MG63 (cell line): ENCODE measurements at places on chromosomes 5 and 9. TPM values are rescaled to one million over a fixed set of nuclear protein-coding genes. Genes with fewer than 3 reads are reported as not detected.
A peak's percentile ranks its signal among the peaks of the same experiment; 100 is the strongest.

DNA sequence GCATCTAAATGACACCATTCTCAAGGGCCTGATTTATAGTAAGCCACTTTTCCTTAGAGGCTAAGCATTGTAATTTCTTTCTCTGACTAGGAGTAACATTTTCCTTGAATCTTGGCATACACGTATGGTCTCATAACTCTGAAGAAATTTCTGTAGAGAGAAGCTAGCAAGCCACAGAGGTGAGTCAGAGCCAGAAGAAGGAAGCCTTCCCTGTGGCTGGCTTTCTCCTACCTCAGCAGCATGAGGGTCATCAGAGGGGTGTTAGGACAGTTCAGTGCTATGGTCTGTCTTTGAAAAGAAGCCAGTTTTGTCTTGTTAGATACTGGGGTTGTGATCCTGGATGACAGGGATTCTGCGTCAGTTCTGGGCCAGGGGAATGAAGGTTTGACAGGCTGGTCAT, 3.2 kb downstream of the SNX30 start:
- DNase-seq, result peak; percentile 78

DNA sequence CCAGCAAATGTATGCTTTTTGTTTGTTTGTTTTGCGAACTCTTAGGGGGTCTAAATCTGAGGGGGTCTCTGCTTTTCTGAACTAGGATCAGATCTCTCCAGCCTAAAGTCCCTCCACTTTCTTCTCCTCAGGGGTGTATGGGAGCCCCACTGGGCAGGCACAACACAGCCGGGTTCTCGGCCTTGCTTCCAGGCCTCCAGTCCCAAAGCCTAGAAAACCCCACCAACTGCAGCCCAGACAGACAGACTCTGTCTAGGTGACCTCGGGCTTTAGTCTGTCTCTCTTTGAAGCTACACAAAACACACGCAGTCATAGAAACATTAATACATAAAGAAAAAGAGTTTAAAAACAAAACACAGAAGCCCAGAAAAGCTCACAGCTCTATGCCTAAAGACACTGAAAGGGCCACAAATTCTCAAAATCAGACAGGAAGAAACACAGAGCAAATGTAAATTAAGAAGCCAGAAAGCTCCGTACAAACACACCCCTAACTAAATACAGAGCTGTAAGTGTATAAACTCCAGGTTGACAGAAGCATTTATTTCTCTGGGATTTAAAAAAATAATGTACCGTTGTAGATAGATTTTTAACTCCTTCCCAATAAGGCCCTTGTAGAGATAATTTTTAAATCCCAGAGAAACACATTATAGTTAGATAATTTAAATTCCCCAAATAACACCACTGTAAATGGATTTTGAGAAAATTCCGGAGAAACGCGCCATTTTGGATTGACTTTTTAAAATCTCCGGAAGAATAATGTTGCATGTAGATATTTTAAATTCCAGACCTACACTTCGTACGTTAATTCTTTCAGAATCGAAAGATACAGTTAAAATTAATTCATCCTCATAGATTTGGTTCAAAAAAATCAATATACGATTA, 2.0 kb downstream of the PITX1 start:
- no peak for DNase-seq

Gene ANGPTL2
- total RNA-seq, result 7.1 and 8.1 TPM in 2 replicates

- DNase-seq, result no peak
Measured at GRCh38 chr5:159913501-159913900, 2.8 kb upstream of the ADRA1B start.

GRCh38 chr9:70829591-70830265, 291.7 kb downstream of the TRPM3 start:
- no peak for DNase-seq

DNA sequence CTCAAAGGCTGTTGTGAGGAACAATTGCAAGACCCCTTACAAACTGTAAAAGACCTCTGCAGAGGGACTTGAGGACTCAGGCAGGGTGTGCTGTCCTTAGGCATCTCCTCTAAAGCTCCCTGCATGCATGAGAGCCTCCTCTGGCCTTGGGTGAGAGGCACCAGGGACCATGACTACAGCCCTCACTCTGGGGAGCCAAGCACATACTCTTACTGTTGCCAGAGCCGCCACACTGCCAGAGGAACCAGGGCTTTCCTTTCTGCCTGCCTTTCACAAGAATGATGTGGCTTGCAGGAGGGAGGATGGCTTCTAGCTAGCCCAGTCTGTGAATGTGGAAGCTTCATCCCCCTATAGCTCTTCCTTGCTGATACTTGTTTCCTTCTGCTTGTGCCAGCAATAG, 5.9 kb downstream of the IGFBPL1 start:
- DNase-seq, result no peak

DNA sequence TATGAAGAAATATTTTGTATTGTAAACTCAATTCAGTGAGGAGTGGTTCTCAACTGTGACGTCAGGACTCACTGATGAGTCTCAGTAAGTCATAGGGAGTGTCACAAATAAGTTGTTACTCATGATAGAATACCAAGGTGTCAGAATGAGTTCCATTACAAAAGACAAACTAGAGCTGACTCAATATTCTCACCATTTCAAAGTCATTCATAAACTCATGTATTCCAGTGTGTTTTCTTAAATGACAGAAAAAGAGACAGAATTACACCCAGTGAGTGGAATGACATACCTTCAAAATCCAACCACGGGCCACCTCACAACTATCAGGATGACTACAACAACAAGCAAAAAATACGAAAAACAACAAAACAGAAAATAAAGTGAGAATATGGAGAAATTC, 321.5 kb downstream of the ENC1 start:
- no peak for DNase-seq

DNA sequence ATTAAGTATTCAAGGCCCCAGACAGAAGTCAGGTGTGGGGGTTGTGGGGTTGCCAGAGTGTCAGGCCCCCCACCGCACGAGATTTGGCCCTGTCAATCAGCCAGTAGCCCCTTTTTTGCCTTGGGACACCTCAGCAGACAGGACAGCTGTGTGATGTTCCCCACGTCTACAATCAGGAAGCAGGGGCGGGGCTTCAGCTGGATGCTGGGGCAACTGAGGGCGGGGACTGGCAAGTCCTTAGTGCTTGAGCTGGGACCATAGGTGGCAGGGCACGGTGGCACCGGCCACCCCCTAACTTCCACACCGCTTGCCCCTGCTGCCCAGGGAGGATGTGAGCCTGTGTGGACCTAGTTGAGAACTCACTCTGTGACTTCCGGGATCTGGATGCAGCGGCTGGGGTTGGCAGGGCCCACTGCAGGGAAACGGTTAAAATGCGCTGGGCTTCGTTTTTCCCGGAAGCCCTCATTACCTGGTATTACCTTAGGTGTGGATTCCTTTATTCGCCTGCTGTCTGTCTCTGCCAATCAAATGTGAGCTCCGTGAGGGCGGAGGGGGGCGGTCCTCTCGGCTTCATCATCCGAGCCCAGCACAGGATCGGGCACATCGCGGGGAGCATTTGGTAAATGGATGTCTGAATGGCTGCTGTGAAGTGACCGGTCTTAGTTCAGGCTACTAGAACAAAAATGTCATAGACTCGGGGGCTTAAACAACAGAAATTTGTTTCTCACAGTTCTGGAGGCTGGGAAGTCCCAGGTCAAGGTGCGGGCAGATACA, 7.5 kb upstream of the GTF3C5 start:
- DNase-seq, result no peak

GRCh38 chr9:98215271-98215670, 22.8 kb upstream of the CORO2A start:
- DNase-seq, result no peak

DNA sequence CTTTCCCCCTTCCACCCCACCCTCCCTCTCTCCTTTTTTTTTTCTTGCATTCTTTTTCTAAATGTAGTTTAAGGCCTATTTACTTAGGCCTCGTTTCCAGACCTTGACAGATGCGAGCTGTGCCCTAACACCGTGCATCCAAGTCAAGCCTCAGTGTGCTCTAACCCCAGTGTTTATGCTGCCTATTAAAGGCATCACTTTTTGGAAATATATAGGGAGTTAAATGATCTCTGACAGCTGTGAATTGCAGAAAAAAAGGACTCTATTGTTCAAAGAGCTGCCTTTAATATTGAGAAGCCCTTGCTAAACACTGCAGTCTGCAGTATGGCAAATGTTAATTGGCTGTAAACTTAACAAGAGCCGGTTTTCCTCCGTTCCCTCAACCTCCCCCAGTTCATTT, 270.4 kb upstream of the TUT7 start:
- no peak for DNase-seq

Gene NMUR2
- not detected in 2 replicates for total RNA-seq

DNA sequence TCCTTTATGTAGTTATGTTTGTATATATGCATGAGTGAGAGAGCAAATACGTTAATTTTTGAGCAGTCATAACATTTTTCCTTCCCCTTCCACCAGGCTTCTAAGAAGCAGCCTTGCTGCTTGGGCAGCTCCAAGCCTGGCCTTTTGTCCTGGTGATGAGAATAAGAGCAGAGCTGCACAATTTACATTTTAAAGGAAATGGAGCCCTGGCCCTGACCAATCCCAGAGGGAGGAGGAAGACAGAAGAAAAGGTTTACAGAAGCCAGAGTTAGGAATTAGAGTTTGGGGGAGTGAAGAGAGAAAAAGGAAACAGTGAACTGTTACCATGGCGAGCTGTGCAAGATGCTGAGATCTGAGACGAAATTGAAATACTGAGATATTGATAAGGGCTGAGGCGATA, 25.3 kb upstream of the EFNA5 start:
- DNase-seq, result no peak

DNA sequence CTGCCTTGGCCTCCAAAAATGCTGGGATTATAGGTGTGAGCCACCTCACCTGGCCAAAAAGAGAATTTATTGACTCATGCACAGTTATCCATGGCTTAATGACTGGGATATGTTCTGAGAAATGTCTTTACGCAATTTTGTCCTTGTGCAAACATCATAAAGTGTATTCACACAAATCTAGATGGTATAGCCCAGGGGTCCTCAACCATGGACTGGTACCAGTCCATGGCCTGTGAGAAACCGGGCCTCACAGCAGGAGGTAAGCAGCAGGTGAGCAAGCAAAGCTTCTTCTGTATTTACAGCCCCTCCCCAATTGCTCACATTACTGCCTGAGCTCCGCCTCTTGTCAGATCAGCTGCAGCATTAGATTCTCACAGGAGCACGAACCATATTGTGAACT, 12.4 kb upstream of the SIL1 start:
- no peak for DNase-seq

GRCh38 chr5:148615644-148616275, 38.6 kb downstream of the HTR4 start:
- DNase-seq, result peak; percentile 28

Gene CDC20B
- total RNA-seq, result not detected in 2 replicates

GRCh38 chr5:176400382-176401156, 12.0 kb downstream of the HIGD2A start:
- DNase-seq, result peak; percentile 64

Gene RNF208
- not detected in 2 replicates for total RNA-seq

Gene INVS
- 12.2 and 14.0 TPM in 2 replicates for total RNA-seq

Gene LCN12
- not detected in 2 replicates for total RNA-seq

Gene SPATA31D4
- not detected in 2 replicates for total RNA-seq

GRCh38 chr9:35110327-35110761, 5.3 kb downstream of the ATOSB start:
- DNase-seq, result peak; percentile 77

DNA sequence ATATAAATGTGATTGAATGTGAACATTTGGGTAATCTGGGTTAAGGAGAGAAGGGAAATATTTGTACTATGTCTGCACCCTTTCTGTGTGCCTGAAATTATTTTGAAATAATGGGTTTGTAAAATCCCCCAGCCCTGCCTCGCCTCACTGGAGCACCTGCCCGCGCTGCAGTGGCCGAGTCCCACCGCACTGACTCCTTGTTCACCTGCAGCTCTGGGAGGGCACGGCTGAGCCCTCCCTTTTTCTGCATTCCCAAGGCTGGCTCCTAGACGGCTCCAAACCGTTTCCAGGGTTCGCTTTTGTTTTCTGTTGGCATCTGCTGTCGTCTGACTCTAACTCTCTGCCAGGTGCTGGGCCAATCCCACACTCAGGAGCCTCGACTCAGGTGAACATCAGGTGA, 17.6 kb upstream of the PPP1R26 start:
- no peak for DNase-seq

Gene GADD45G
- total RNA-seq, result 3.5 TPM in 1 of 2 replicates, not detected in the other

Gene NME5
- total RNA-seq, result not detected in 2 replicates

GRCh38 chr5:113038714-113039113, 62.1 kb downstream of the DCP2 start:
- peak; percentile 84 for DNase-seq

Gene ZNF462
- 6.8 and 24.5 TPM in 2 replicates for total RNA-seq

Gene PCDHA6
- total RNA-seq, result 0.86 TPM in 1 of 2 replicates, not detected in the other

Gene UGT3A2
- not detected in 2 replicates for total RNA-seq

Gene SOHLH1
- total RNA-seq, result not detected in 2 replicates

GRCh38 chr9:113857875-113858274, 18.2 kb upstream of the ZNF618 start:
- no peak for DNase-seq
